Lung microvascular endothelial cell (primary cell): ENCODE measurements at places on chromosomes 11 and 22. TPM values are rescaled to one million over a fixed set of nuclear protein-coding genes. Genes with fewer than 3 reads are reported as not detected.

The P2RY2 gene
- 0.20 and 0.65 TPM in 2 replicates for total RNA-seq

The SERHL2 gene
- total RNA-seq = 3.3 and 3.8 TPM in 2 replicates

The DDI1 gene
- not detected in 2 replicates for total RNA-seq

The SCGB1C1 gene
- total RNA-seq = not detected in 2 replicates

The SAA1 gene
- not detected in 2 replicates for total RNA-seq

The MS4A1 gene
- not detected in 2 replicates for total RNA-seq

The OR5A1 gene
- not detected in 2 replicates for total RNA-seq

The FBXO3 gene
- total RNA-seq = 20.0 and 29.0 TPM in 2 replicates

The APOL3 gene
- 95.7 and 176 TPM in 2 replicates for total RNA-seq

The CLMP gene
- 0.22 TPM in 1 of 2 replicates, not detected in the other for total RNA-seq

The DNAJB13 gene
- not detected in 2 replicates for total RNA-seq

The BBS1 gene
- 12.1 and 12.9 TPM in 2 replicates for total RNA-seq
